ENCODE measurements at places on chromosomes 16 and 17. TPM values are rescaled to one million over a fixed set of nuclear protein-coding genes. Genes with fewer than 3 reads are reported as not detected.
A peak's percentile ranks its signal among the peaks of the same experiment; 100 is the strongest.

The PSMD7 gene
- total RNA-seq, result 173 TPM

The NHLRC4 gene
- total RNA-seq, result not detected

The PLXDC1 gene
- 2.1 TPM for total RNA-seq

The SCNN1B gene
- total RNA-seq, result not detected

The RANBP10 gene
- total RNA-seq, result 8.8 TPM

The GAS2L2 gene
- not detected for total RNA-seq

The KRT17 gene
- 0.29 TPM for total RNA-seq

GRCh38 chr17:7437369-7437863 is 1.9 kb upstream of the FGF11 start:
- no peak for DNase-seq

DNA sequence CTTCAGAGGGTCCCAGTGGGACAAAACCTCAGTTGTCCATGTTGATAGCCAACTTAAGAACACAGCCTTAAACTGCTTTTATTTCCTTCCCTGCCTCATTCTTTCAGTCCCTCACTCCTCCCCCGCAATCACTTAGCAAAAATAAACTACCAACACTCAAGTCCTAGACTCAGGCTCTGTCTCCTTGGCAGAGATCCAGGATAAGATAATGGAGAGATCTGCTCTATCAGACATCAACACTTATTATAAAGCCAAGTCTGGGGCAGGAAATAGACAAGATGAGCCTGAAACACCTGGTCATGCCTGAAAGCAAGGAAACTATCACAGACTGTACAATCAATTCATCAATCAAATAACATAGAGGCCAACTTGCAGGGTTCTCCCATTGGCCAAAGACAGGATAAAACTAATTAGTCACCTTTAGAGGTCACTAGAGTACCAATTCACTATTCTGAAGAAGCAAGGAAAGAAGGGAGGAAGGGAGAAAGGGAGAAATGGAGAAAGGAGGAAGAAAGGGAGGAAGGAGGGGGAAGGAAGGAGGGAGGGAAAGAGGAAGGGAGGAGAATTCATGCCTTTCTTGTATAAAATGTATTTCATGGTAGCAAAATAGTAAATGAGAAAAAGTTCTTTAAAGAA is 15.7 kb downstream of the HYDIN start:
- DNase-seq, result peak; percentile 7

GRCh38 chr16:79993629-79994209 is 393.2 kb upstream of the MAF start:
- no peak for DNase-seq

- DNase-seq, result peak; percentile 98
These were observed 749 bp upstream of the MC1R start for GRCh38 chr16:89917773-89918452.

GRCh38 chr17:76546556-76547182 is 6.8 kb downstream of the PRCD start:
- peak; percentile 36 for DNase-seq

GRCh38 chr16:89574681-89575246 is 794 bp upstream of the CPNE7 start:
- no peak for DNase-seq

GRCh38 chr16:46768809-46769208 is 20.7 kb upstream of the MYLK3 start:
- DNase-seq, result no peak

DNA sequence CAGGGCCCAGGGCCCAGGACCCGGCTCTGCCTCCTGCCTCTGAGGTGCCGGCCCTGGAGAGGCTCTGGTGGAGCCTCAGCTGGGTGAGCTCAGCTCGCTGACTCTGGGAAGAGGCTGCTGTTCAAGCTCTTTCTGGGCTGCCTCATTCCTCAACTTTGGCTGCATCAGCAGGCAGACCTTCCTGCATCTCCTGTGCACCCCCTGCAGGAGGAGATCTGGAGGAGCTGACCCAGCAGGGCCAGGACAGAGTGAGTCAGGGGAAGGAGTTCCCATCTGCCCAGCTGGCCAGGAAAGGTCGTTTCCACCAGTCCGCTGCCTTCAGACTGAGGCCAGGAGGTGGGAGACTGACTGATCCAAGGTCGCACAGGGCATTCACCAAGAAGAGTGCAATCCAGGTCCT is 10.7 kb downstream of the CRHR1 start:
- DNase-seq, result peak; percentile 9

GRCh38 chr17:42227849-42228700 is 33.8 kb upstream of the GHDC start:
- DNase-seq, result no peak

DNA sequence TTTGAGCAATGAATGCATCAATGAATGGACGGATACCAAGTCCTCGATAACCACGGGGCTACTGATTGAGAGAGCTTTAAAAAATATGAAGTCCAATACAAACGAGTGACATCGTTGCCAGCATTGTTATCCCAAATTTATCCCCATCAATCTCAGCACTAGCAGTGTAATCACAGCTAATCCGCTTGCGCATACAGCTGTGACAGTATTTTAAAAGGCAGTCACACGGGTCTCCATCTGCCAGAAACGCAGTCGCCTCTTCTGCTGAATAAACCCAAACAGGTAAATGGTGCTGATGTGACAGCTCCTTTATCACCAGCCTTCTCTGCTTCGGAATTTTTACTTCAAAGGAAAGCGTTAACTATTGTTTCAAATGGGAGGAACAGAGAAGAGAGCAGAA is 311.1 kb downstream of the XYLT1 start:
- no peak for DNase-seq

DNA sequence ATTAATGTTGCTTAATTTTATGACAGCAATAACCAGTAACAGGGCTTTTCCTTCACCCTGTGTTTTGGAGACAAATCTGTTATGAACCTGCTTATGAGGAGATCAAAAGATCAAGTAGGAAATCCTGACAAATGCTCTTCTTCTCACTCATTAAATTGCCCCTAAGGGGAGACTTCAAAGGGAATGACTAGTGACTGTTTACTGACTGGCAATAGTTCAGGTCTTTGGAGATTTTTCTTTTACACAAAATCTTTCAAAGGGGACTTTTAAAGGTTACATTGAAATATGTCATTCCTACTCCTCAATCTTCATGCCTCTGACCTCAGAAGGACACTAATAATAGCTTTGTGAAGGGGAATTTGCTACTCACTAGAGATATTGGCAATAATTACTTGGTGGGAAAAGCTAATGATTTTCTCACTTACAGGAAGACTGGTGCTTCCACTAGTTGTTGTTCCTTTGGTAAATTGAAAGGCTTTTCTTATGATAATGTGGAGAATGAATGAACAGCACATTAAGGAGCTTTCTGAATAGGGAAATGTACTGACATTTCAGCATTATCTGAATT is 292.9 kb upstream of the CA10 start:
- no peak for DNase-seq

- DNase-seq, result no peak
These were observed 28.7 kb upstream of the MED9 start for GRCh38 chr17:17448076-17448475.

DNA sequence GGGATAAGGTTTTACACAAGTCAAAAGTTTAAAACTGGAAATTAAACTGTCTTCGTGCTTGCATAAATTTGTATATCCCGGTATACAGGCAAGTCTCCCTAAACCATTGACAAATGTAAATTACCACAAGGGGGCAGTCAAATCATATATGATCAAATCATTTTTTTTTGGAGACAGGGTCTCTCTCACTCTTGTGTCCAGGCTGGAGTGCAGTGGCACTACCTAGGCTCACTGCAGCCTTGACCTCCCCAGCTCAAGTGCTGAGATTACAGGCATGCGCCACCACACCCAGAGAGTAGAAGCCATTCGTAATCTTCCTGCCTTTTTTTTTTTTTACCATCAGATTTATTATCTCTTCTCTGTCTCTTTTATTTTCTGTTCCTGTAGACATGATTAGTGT is 18.5 kb downstream of the TOP2A start:
- DNase-seq, result peak; percentile 41

GRCh38 chr16:78574571-78574970 is 475.1 kb downstream of the WWOX start:
- DNase-seq, result no peak

- DNase-seq, result no peak
These were observed 50.8 kb upstream of the MYH10 start for GRCh38 chr17:8681170-8681949.

DNA sequence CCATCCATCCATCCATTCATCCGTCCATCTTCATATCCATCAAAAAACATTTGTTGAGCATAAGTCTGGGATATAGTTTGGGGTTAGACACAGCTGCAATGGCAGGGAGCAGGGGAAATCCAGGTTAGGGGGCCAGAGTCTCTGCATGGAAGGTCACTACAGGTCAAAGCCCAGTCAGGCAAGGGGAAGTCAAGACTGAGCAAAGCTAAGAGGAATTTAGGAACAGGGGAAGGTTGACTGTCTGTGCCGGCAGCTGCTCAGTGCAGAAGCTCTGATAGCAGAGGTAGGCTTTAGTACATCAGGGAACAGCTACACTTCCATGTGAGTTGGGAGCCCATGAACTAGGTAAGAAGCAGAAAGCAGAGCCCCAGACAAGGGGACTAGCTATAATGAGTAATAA is 68.1 kb downstream of the IRF8 start:
- no peak for DNase-seq

- DNase-seq, result no peak
These were observed 531.7 kb upstream of the TOM1L1 start for GRCh38 chr17:54368906-54369305.

DNA sequence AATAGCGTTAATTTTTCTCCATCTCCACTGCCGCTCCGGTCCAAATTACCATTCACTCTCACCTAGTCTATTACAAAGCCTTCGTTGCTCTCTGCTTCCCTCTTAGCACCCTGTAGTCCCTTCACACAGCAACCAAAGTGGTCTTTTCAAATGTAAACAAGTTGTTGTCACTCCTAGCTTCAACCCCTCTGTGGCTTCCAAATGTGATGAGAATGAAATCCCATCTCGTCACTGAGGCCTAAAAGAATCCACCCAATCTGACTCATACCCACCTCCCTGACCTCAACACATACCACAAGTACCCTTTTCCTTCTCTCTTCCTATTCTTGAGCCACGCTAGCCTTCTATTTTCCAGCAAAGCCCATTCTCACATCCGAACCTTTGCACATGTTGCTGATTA is 2.2 kb upstream of the PELP1 start:
- DNase-seq, result peak; percentile 52

DNA sequence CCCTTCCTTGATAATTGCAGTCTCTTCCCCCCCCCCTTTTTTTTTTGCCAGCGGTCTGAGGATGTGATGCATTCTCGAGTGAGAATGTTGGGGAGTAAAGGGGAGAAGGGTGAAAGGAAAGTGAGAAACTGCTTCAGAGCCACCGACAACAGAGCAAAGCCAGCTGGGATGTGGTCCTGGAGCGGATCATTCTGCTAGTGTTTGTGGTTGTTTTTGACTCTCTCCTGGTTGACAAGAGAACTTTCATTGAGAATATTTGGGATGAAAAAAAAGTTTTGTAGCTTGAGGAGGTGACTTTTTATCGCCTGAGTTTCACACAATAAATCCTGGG is 1.3 kb downstream of the NF1 start:
- DNase-seq, result no peak
